ENCODE measurements at places on chromosomes 2 and 18.
A peak's percentile ranks its signal among the peaks of the same experiment; 100 is the strongest.

DNA sequence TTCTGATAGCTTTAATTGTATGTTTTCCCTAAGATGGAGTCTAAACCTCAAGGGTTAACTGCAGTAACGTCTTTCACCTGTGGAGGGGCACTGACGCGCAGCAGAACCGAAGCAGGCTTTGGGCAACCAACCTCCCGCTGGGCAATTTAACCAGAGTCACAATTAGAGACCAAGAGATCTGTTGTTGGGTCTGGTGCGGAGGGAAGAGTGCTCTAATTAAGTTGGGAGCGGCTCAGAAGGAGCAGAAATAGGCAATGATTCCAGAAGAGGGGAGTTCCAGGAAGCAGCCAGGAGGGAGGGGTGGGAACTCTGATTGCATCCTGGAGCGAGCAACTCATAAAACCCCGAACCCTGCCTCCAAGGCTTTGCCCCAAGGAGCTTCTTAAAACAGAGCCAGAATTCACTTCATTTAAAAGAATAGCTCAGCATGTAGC, 245.8 kb downstream of the PAX3 start:
- peak; percentile 23 for DNase-seq

GRCh38 chr2:107380912-107381311, 445.8 kb upstream of the RGPD4 start:
- DNase-seq = no peak

- DNase-seq = no peak
These were observed 3.9 kb downstream of the INPP5D start for GRCh38 chr2:233063976-233064411.

DNA sequence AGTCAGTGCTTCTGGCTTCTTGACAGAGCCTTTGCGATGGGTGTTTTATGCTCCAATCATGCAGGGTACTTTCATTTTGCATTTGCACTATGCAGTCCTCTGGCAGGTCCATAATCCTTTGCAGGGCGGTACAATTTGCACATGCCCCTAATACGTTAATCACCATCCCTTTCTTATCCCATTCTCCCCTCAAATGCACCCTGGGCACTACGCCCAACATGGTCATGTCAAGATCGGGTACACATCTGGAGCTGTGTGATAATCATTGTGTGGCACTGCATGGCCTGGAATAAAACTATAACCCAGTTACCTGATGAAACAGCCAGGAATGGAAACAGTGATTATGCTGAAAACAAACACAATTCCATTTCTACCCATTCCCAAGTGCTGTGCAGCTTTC, 27.7 kb downstream of the LOXHD1 start:
- no peak for DNase-seq

- no peak for DNase-seq
These were observed 121.0 kb upstream of the KYNU start for GRCh38 chr2:142756430-142756829.

- DNase-seq = no peak
These were observed 156.9 kb upstream of the DCC start for GRCh38 chr18:52183107-52183506.
